Fibroblast of gingiva (primary cell): ENCODE measurements at places on chromosomes 6 and 20.

GRCh38 chr6:186340-186965 lies 105.8 kb upstream of the DUSP22 start:
- DNase-seq: no peak

DNA sequence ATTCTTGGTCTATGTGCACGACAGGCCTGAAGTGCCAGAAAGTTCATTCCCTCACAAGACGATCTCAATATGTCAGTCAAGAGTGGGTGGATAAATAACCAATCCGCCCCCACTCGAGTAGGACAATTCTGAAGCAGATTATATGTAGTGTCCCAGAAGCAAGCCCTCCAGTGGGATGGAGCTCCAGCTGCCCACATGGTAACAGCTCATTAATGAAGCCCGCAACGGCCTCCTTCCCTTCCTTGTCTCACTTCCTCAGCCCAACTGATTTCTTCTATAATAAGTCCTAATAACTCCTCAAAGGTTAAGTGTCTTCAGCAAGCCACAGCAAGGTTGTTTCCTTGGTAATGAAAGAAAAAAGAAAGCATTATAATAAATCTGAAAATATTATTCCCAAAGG lies 82.1 kb upstream of the F13A1 start:
- no peak for DNase-seq

DNA sequence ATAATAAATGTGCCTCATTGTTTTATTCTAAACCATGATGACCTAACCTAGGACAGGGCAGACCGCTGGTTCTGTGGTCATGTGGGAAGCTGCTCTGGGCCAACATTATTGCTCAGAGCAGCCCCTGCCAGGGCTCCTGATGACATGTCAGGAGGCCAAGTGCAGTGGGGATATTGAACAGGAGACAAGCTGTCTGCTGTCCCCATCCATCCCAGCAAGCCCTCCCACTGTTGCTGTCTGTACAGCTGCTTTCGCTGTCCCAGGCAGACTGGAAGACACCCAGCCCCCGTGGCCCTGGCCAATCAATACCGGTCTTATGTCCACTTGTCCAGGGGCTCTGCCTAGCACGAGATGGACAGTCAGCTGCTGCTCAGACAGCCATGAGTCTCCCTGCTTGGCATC lies 43.2 kb upstream of the FNDC1 start:
- DNase-seq: no peak

DNA sequence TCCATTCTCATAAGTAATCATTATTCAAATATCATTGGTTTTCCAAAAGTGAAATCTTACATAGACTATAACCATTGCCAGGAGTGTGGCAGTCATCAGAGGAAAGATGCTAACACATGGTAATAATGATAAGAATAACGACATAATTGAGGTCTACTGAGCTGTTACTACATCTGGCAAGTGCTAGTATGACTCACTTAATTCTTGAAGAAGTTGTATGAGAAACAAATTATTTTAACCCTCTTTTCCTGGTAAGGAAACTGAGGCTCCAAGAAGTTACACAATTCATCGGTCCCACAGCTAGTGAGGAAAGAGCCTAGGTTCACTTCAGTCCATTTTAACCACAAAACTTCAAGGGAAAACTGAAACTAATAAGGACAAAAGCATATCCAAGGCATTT lies 335.6 kb upstream of the BTBD3 start:
- peak; percentile 6 for DNase-seq

DNA sequence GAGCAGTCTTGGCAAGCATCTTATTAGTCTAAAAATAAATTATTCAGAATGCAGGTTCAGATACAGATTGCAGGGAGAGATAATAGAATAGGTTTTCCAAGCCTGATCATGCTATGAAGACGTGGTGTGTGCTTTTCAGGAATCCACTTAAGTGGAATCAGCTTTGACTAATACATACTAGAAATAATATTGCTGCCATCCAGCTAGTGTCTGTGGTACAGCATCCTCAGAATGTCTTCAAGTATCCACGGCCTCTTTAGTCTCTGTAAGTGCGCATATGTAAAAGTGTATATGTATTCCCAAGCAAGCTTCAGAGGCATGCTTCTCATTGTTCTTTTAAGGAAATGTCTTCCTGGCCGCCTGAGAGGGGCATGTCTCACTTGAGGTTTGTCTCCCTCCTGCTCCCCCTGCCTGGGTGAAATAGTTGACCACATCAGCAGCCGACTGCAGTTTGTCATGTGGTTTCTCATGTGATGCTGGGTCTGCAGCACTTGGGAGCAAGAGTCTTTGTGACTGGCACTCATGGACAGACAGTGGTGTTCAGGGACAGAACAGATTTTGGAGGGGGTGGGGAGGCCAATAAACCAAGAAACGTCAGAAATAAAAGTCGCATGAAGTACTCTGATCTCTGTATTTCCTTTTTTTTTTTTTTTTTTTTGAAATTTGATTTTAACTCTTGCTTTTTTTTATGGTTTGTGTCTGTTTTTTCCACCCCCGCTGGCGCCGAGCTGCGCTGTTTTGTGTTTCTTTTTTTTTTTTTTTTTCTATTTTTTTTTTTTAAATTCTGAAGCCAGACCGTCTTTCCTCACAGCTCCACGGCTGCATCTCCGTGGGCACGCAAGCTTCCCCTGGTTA lies 150.8 kb downstream of the PRL start:
- DNase-seq: peak; percentile 77

- DNase-seq: peak; percentile 89
Measured at GRCh38 chr6:161301338-161301737, 27.5 kb upstream of the AGPAT4 start.

DNA sequence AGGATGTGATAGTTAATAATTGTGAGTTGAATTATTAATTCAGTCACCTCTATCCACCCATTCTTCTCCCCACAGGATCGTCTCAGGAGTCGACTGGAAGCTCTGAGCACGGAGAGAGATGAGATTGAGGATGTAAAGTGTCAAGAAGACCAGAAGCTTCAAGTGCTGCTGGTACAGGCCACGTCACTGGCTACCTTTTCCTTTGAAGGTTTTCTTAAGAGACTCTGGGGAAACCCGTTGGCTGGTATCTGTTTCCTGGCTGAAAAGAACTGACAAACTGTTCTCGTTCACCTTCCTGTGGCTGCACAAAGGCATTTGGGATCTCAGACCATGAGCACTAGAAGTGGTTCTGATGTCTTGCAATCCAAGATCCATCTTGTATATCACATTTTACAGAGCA lies 3.8 kb downstream of the TRIM15 start:
- no peak for DNase-seq

- DNase-seq: no peak
Measured at GRCh38 chr6:54093326-54093948, 17.8 kb upstream of the MLIP start.

- no peak for DNase-seq
Measured at GRCh38 chr6:166955121-166955864, 1.1 kb downstream of the RNASET2 start.
